ENCODE measurements at places on chromosomes 1 and 21.

GRCh38 chr21:29697555-29698193, 242.1 kb downstream of the GRIK1 start:
- no peak for DNase-seq

- no peak for DNase-seq
Observed at GRCh38 chr1:174786760-174787159, 213.0 kb upstream of the CACYBP start.

GRCh38 chr1:150386592-150386991, 22.6 kb downstream of the RPRD2 start:
- no peak for DNase-seq

DNA sequence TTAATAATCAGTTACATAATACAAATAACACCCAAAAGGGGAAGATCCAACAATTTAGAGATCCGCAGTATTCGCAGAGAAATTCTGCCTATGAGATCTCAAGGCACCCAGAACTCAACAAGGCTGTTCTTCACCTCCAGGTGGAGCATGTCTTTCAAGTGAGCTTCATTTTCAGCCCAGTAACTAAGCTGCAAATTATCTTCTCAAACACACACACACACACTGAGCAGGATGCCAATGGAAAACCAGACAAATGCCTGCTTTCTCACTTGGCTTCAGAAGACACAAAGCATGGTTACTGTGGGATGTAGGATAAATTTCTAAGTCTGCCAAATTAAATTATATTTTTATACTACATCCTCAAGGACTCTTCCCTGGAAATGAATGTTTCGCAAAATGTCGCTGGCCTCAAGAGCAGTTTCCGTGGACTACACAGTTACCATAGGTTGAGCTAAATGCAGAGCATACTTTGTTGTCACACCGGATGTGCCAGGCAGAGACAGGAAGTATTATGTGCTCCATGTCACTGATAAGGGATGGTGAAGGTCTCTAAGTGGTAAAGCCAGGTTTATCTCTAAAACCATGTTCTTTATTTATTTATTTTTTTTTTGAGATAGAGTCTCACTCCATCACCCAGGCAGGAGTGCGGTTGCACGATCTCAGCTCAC, 30.3 kb downstream of the UBR4 start:
- no peak for DNase-seq

DNA sequence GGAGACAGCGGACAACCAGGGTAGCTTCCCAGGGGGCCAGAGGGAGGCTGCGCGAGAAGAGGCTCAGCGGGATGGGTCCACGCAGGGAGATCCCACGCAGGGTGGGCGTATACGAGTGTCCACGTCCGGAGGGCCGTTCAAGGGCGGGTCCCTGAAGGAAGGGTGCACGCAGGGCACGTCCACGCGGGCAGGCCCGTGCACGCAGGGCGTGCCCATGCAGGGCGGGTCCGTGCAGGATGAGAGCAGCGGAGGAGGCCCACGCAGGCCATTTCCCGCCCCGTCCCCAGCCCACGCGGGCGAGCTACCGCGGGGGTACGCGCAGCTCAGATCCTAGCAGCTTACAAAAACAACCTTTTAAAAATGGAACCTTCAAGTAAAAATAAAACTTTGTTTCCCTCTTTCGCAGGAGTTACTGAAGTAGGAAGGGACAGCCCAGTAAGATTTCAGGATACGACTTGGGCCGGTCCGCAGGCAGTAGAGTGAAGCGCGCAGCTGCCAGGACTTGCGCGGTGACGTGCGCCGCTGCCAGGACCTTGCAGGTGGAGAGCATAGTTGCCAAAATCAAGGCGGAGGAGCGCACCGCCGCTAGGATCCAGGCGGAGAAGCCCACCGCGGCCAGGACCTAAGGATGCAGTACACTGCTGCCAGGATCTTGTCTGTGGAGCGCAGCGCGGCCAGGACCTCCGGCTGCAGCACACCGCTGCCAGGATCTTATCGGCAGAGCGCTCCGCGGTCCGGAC, 416 bp upstream of the RNF187 start:
- peak; percentile 77 for DNase-seq

DNA sequence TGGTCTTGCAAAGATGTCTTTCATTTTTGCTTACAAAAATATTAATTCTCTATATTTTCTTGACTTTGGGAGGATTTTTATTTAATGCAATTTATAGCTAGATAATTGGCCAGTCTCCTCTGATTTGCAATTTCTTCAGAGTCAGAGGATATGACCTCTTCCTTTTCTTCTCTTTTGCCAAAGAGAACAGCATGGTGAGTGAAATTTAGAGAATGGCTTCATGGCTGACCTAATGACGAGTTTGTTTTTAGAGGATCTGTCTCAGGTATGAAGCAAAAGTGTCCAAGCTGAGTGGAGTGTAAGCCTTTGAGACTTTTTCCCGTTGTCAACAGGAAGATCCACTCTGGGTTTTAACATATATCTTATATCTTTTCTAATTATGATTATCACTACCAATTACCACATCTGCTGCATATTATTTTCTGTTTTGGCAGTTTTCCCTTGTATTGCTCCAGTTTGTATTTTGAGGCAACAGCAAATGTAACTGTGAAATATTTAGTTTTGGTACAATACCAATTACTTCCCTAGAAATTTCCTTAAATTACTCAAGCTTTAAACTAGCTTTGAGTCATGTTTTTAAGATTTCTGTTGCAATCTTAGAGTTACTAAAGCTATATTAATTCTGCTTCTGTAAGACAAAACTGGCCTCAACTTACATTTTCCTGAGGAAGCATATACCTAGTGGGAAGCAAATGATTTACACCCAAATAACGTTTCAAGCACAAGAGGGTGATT, 332.8 kb upstream of the ZRANB2 start:
- no peak for DNase-seq

DNA sequence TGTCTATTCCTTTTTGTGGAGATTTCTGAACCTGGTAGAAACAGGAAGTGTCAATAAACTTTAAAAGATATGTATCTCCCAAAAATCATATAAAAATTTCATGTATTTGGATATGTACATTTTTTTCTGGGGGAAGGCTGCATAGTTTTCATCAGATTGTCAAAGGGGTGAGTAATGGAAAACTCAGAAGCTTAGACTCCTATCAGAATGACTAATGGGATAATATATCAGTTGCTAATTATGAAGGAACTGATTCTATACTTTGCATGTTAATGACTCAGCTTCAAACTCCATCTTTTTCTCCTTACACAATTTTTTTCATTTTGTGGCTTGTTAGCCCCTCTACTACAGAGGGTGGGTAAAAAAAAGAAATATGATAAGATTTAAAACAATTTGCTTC, 55.9 kb downstream of the GON4L start:
- no peak for DNase-seq

- no peak for DNase-seq
Observed at GRCh38 chr1:10788592-10789006, 7.8 kb downstream of the CASZ1 start.

- DNase-seq = no peak
Observed at GRCh38 chr1:205502992-205503391, 1.5 kb upstream of the CDK18 start.

DNA sequence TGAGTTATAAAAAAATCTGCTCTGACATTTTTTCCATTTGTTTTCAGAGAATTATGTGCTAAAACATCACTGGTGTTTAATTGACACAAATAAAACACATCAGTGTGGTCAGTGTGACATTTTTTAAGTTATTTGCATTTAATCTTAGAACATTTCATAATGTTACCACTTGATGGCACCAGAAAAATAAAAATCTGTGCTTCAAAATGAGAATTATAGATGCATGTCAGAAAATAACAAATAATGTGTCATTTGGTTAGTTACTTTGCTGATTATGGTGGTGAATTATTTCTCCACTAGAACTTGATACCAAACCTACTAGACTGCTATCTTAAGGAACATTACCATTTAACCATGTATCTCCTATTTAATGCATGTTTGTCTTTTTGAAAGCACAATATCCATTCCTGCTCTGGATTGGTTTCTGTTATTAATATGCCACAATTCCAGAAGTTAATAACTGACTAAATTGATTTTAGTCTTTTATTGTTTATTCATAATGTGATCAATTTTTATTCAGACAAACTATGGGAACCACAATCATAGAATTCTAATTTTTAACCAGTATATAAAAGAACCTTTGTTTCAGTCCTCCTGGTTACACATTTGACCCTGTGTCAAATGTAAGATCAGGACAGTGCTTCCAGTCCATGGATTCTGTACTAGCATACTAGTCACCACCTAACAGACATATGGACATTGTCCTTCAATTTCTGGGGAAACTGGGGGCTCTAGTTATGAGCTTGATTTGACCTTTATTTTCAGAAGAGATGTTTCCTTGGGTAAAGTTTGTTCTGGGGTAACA, 81.0 kb downstream of the RPS6KC1 start:
- DNase-seq = no peak

DNA sequence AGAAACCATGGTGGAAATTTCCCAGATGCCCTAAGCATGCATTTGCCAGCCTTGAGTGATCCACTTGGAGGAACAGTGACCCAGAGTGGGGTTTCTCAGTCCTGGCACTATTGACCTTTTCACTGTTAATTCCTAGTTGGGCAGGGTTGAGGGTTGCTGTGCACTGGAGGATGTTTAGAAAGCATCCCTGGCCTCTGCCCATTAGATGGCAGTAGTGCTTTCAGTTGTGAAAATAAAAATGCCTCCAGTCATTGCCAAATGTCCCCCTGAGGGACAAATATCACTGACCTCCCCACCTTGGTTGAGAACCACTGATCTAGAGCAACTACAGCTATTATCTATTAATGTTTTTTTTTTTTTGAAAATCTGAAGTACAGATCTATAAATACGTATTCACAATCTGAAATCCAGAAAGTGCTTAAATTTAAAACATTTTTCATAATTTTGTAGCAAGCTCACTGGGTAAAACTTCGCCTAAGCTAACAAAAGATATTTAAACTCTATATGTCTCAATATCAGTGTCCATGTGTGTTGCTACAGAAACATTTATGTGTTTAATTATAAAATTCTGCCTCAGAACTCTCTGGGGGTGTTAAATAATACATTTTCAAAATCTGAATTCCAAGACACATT, 27.3 kb downstream of the F3 start:
- DNase-seq = no peak

GRCh38 chr21:28480470-28480869, 512.2 kb downstream of the LTN1 start:
- no peak for DNase-seq

DNA sequence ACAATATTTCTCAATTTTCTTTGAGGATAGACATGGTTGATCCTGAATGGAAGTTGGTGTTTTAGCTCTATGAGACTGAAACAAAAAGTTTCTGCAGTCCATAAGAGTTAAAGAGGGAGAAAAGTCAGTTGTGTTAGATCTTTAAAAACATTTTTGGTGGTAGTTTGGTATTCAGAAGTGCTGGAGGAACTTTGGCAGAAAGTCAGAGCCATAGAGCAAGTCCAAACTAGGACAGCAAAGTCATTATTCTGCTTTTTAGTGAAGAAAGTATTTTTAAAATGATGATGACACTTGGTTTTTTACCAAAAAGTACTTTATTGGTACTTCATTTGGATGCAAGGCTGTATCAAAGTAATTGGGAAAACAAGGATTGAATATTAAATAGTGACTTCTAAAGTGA, 41.8 kb downstream of the FNBP1L start:
- no peak for DNase-seq
